T-helper 1 cell (primary cell): ENCODE measurements at places on chromosomes 7 and 10.

- DNase-seq = no peak
Observed at GRCh38 chr7:44097064-44097932, 6.8 kb upstream of the AEBP1 start.

GRCh38 chr10:712575-712974 is 23.1 kb upstream of the DIP2C start:
- DNase-seq = no peak

- peak; percentile 66 for DNase-seq
Observed at GRCh38 chr10:132443605-132443982, 46.6 kb downstream of the PWWP2B start.

GRCh38 chr10:23630885-23631284 is 192.0 kb downstream of the OTUD1 start:
- DNase-seq = no peak

DNA sequence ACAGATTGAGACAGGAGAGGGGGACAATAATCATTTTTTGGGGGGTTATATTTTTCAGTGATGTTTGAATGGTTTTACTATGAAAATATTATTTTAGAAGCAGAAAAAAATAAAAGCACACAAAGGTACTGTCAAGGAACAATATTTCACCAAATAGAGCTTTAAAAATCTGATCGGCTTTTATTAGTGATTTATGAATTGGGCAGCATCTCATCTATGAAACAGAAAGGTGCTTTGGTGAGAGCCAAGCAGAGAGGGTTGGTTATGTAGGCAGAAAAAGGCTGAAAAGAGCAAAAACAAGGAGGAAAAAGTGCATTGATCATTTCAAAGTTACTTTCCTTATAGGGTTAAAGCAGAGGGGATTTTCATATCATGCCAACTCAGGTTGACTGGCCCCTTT is 26.4 kb upstream of the CPA2 start:
- DNase-seq = no peak

DNA sequence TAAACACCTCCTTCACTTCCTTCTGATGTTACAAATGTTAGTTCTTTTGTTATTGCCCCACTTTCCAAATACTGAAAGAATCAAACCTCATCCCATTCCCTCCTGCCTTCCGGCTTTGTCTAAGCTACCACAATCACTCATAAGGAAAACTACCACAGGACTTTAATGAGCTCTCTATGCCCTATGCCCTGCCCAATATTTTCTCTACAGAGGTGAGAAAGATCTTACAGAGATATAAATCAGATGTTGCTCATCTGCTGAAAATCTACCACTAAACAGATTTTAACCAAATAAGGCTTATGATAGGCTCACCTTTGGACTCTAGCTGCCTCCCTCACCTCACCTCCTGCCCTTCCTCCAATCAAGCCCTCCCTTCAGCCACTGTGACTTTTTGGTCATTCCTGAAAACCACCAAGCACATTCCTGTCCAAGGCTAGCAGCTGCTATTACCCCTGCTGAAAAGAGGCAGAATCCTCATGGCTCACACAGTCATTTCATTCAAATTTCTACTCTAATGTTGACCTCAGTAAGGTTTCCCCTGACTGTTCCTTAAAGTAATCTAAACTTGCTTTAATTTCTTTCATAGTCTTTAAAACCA is 7.7 kb downstream of the ZNF33B start:
- no peak for DNase-seq

- DNase-seq = no peak
Observed at GRCh38 chr7:146423446-146423845, 306.8 kb downstream of the CNTNAP2 start.

- DNase-seq = no peak
Observed at GRCh38 chr7:116569737-116570136, 44.9 kb downstream of the CAV1 start.

DNA sequence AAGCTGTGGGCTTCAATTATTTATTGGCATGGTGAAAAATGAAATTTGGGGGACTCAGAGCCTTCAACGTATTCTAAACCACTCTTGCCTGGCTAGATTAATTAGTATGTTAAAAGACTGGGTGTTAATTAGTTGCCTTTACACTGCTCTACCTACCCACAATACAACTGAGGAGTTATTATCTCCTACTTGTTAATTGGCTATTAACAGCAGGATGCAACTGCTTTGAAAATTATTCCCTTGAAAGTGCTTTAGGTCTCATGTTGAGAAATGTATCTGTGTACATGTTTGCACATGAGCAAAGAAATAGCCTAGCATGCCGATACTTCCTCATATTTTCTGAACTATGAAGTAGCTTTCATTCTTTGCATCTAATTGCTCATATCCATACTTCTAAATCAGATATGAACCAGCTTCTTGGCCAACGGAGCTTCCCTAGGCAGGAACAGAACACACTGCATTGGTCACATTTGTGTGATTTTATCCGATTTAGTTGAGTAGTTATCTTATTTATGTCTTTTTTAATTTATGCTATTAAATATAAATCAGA is 155.8 kb downstream of the GPAM start:
- no peak for DNase-seq

- DNase-seq = no peak
Observed at GRCh38 chr7:38453168-38453567, 178.0 kb downstream of the AMPH start.

- DNase-seq = no peak
Observed at GRCh38 chr10:108319434-108320222, 1155.1 kb upstream of the SORCS1 start.

DNA sequence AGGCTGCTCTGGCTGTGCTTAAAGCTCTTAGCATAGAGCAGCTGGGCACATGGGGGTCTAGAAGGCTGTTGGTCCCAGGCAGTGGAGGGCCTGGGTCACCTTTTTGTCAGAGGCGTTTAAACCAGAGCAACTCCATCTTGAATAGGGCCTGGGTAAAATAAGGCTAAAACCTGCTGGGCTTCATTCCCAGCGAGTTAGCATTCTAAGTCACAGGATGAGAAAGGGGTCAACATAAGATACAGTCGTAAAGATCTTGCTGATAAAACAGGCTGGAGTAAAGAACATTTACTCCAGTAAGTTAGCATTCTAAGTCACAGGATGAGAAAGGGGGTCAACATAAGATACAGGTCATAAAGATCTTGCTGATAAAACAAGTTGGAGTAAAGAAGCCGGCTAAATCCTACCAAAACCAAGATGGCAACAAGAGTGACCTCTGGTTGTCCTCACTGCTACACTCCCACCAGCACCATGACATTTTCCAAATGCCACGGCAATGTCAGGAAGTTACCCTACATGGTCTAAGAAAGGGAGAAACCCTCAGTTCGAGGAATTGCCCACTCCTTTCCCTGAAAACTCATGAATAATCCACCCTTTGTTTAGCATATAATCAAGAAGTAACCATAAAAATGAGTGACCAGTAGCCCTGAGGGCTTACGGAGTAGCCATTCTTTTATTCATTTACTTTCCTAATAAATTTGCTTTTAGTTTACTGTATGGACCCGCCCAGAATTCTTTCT is 96.8 kb upstream of the PCBD1 start:
- DNase-seq = no peak

- DNase-seq = no peak
Observed at GRCh38 chr10:88968391-88968790, 15.8 kb upstream of the ACTA2 start.

GRCh38 chr10:115093286-115093775 is at the start of gene ATRNL1:
TSS of gene ATRNL1 (plus strand) at chr10:115093365. CDS start at chr10:115093751, 386 bp downstream.
- no peak for DNase-seq

- DNase-seq = no peak
Observed at GRCh38 chr7:100901921-100902332, 6.2 kb upstream of the ACHE start.

- no peak for DNase-seq
Observed at GRCh38 chr10:121822180-121822579, 105.7 kb downstream of the ATE1 start.

DNA sequence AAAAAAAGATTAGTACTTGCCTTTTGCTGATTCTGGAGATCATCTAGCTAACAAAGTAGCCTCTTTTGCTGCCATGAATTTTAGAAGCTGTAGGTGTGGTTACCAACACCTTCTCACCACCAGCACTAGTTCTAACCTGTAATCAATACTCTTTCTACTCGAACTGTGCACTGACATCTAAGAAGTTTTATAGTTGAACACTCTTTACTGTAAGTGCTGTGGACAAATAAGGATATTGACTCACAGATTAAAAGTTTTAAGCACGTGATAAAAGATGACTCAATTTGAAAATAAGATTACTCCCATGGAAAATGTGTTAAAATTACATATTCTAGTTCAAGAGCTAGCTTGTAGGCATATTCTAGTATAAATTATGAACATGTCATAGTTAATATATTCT is 89.9 kb downstream of the REEP3 start:
- DNase-seq = no peak

GRCh38 chr7:150965273-150965830 is 12.8 kb downstream of the KCNH2 start:
- DNase-seq = no peak

DNA sequence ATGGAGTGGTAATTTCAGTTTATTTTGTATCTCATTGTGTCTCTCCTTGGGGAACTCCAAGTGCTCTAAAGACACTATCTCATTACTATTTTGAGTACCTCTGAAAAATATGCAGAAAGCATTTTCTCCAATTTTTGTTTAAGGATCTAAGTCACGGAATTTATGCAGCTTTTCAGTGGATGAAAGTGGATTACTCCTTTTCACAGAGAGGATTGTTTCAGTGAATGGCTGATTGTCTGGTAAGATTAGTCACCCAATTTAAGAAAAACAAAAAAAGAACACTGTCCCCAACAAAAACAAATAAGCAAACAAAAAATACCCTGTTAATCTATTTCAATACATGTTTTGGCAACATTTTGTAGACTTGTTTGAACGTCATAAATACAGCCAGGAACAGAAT is 338.3 kb upstream of the TEX47 start:
- no peak for DNase-seq

DNA sequence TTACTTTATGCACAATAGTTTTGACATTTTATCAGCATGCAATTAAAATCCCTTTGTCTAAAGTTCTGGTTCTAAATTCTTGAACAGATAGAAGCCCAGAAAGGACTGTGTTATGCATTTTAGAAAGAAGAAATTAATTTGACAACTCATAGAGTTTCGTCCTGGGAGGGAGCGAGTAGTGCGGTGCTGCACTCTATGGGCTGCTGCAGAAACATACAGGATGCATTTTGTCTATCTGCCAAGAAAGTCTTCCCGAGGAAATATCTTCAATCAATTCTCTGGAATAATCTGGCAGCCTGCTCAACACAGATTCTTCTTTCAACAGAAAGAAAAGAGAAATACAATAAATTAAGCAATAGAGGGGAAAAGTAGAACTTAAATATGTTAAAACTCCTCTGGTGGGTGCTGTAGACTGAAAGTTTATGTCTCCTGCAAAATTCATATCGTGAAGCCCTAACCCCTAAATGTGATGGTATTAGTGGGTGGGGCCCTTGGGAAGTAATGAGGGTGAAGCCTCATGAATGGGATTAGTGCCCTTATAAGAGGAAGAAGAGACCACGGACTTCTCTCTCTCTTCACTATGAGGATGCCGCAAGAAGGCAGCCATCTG is 39.0 kb upstream of the IFRD1 start:
- DNase-seq = no peak

DNA sequence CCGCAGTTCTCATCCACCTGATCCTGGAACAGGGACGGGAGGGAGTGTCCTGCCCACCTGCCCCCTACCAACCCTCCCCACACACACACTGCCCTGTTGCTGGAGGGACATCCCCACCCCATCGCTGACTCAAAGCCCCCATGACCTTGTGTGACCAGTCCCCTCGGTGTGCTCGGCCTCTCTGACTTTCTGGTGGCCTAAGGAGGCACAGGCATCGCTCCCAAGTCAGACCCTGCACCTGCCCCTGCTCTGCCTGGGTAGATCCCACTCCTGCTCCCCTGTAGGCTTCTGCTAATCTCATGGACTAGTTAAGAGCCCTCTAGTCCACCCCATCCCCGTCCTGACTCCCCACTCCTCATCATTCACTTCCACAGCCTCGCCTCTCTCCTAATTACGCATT is 58.8 kb upstream of the DOCK1 start:
- DNase-seq = no peak

GRCh38 chr10:34985823-34986222 is 104.3 kb downstream of the CUL2 start:
- DNase-seq = no peak

DNA sequence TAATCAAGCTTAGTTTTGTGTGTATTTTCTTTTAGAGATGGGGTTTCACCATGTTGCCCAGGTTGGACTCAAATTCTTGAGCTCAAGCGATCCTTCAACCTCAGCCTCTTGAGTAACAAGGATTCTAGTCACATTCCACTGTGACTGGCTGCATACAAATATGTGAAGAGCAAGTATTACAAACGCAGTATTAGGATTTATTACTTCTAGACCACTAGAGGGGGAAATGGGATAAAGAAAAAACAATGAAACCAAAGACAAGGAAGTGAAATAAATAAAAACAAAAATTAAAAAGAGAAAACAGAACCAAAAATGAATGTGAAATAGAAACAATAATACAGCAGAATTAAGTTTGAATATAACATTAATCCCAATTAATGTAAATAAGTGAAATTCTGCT is 308.7 kb downstream of the ANKRD30A start:
- DNase-seq = no peak

GRCh38 chr10:21292763-21293517 is 232.5 kb downstream of the SKIDA1 start:
- no peak for DNase-seq

DNA sequence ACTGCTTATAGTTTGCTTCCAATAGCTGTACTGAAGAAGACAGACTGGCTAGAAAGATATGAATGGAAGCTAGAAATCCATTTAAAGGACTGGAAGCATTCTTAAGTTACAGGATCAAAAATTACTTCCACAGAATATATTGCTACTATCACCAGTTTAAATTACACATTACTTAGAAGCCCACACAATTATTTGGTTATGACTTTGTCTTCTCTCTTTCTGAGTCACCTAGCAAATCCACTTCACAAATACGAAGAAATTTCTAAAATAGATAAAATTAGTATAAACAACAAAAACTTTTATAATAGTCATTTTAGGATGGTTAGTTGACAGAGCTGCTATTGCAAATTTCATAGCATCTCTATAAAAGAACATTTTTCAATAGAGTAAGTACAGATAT is 108.1 kb downstream of the SNX13 start:
- no peak for DNase-seq

DNA sequence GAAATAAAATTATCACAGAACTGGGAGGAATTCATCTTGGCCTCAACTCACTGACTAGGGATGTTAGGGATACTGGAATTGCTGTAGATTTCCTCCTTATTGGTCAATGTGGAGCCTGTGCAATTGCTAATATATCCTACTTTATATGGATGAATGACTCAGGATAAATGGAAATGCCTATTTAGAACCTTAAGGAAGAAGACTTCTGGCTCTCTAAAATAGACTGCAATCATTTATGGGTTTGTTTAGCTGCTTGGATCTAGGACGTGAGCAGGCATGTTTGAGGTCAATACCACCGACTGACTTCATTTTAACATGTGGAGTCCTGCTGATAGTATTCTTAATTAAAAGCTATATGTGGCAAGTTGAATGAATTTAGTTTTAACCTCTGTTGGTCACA is 1040.1 kb upstream of the LRRN3 start:
- no peak for DNase-seq
